Cerebellum (tissue), 4 donors: ENCODE measurements at places on chromosomes 6 and 20. TPM values are rescaled to one million over a fixed set of nuclear protein-coding genes. Genes with fewer than 3 reads are reported as not detected.

Gene CCN2
- 8.5 TPM for total RNA-seq

Gene GPX5
- not detected for total RNA-seq

Gene PPP1R3D
- total RNA-seq: 3.6 TPM

Gene OXT
- not detected for total RNA-seq

Gene POU5F1
- total RNA-seq: not detected

Gene OR12D3
- not detected for total RNA-seq

Gene PLCB4
- total RNA-seq: 36.4 TPM
